ENCODE measurements at places on chromosomes 7 and 10. TPM values are rescaled to one million over a fixed set of nuclear protein-coding genes. Genes with fewer than 3 reads are reported as not detected.
A peak's percentile ranks its signal among the peaks of the same experiment; 100 is the strongest.

DNA sequence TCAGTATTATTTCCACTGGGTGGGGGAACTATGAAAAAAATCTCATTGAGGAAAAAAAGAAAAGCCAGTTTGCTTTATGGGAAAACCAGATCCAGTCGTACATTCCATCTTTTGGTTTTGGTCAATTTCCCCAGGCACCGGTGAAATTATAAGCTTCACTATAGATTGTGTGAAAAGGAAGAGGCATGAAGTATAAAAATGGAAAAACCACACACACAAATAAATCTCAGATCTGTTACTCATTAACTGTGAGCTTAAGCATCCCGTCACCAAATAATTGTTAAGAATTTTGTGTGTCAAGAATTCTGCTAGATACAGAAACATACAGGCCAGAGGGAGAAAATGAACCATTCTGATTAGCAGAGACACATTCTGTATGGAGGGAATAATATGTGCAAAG is 405.5 kb upstream of the CELF2 start:
- DNase-seq = no peak
- H3K27ac ChIP-seq = no peak overlapping the region
- H3K4me3 ChIP-seq = no peak overlapping the region
- H3K36me3 ChIP-seq = no peaks in the 10 kb centered on the region

ACHE gene
- 3.2 TPM for total RNA-seq

SFTPD gene
- total RNA-seq = 2.5 TPM

- no peak for DNase-seq
- H3K36me3 ChIP-seq = no peaks in the 10 kb centered on the region
- peaks cover 12% of the 10 kb centered on the region for H3K4me1 ChIP-seq
These were observed 2.6 kb downstream of the GRIFIN start for GRCh38 chr7:2473496-2474180.

TLX1 gene
- not detected for total RNA-seq

RABGEF1 gene
- 33.4 TPM for total RNA-seq

GRCh38 chr10:118243907-118244306 is 98.2 kb downstream of the FAM204A start:
- DNase-seq = no peak
- no peak overlapping the region for H3K4me3 ChIP-seq
- H3K36me3 ChIP-seq = no peaks in the 10 kb centered on the region
- no peak overlapping the region for H3K27ac ChIP-seq
- no peaks in the 10 kb centered on the region for H3K4me1 ChIP-seq

- no peaks in the 10 kb centered on the region for H3K27me3 ChIP-seq
- DNase-seq = no peak
- no peaks in the 10 kb centered on the region for H3K36me3 ChIP-seq
- H3K4me1 ChIP-seq = no peaks in the 10 kb centered on the region
- H3K27ac ChIP-seq = no peak overlapping the region
- no peak overlapping the region for H3K4me3 ChIP-seq
These were observed 84.2 kb upstream of the CREB5 start for GRCh38 chr7:28328146-28328545.

- H3K36me3 ChIP-seq = peaks cover 14% of the 10 kb centered on the region
- DNase-seq = no peak
- no peaks in the 10 kb centered on the region for H3K4me1 ChIP-seq
- no peaks in the 10 kb centered on the region for H3K27me3 ChIP-seq
- H3K4me3 ChIP-seq = no peak overlapping the region
These were observed 67.7 kb downstream of the TRIM24 start for GRCh38 chr7:138527746-138528223.

CRHR2 gene
- total RNA-seq = under 0.01 TPM

GRCh38 chr7:2468227-2468626 is 8.0 kb downstream of the GRIFIN start:
- H3K27me3 ChIP-seq = no peaks in the 10 kb centered on the region
- no peaks in the 10 kb centered on the region for H3K36me3 ChIP-seq
- H3K27ac ChIP-seq = no peak overlapping the region
- no peaks in the 10 kb centered on the region for H3K4me1 ChIP-seq
- H3K4me3 ChIP-seq = no peak overlapping the region

VIPR2 gene
- 4.6 TPM for total RNA-seq

NUTM2D gene
- total RNA-seq = 2.8 TPM

- no peaks in the 10 kb centered on the region for H3K27me3 ChIP-seq
- no peaks in the 10 kb centered on the region for H3K4me1 ChIP-seq
- no peaks in the 10 kb centered on the region for H3K36me3 ChIP-seq
- no peak overlapping the region for H3K4me3 ChIP-seq
These were observed 123.0 kb upstream of the SGCE start for GRCh38 chr7:94778711-94779459.

- no peak overlapping the region for H3K4me3 ChIP-seq
- no peaks in the 10 kb centered on the region for H3K27me3 ChIP-seq
- H3K27ac ChIP-seq = no peak overlapping the region
- H3K36me3 ChIP-seq = no peaks in the 10 kb centered on the region
- DNase-seq = no peak
These were observed 212.5 kb downstream of the DGKB start for GRCh38 chr7:14690075-14690474.

CTAGE8 gene
- 2.9 TPM for total RNA-seq

GNAT3 gene
- total RNA-seq = not detected

PTN gene
- total RNA-seq = 0.48 TPM

GRCh38 chr10:70786799-70787415 is 1.7 kb upstream of the TBATA start:
- no peaks in the 10 kb centered on the region for H3K36me3 ChIP-seq
- peaks cover 4% of the 10 kb centered on the region for H3K27me3 ChIP-seq
- no peak overlapping the region for H3K27ac ChIP-seq

- no peaks in the 10 kb centered on the region for H3K36me3 ChIP-seq
- no peak overlapping the region for H3K27ac ChIP-seq
- no peak overlapping the region for H3K4me3 ChIP-seq
These were observed 124.4 kb upstream of the STK17A start for GRCh38 chr7:43458330-43459018.

DNA sequence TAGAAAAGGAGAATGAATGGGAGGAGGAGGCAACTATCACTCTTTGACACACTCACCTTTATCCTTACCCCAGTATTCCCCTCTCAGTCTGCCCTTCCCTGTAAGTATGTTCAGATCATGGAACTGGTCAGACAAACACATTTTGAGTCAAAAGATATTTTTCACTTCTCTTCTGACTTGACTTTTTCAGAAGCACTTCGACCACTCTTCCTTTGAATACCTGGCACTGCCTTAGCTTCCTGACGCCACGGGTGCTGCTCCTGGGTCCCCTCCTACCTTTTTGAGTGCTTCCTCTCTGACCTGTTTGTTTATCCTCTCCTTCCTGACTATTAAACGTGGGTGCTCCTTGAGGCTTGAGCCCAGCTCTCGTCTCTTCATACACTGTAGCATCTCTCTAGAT is 19.8 kb upstream of the C10orf67 start:
- no peaks in the 10 kb centered on the region for H3K36me3 ChIP-seq
- no peak for DNase-seq
- no peaks in the 10 kb centered on the region for H3K4me1 ChIP-seq
- no peak overlapping the region for H3K27ac ChIP-seq
- H3K4me3 ChIP-seq = no peak overlapping the region

PAPOLB gene
- total RNA-seq = 0.15 TPM

- no peaks in the 10 kb centered on the region for H3K27me3 ChIP-seq
- H3K4me3 ChIP-seq = no peak overlapping the region
- H3K36me3 ChIP-seq = no peaks in the 10 kb centered on the region
- DNase-seq = no peak
- H3K27ac ChIP-seq = no peak overlapping the region
These were observed 80.3 kb downstream of the EBLN1 start for GRCh38 chr10:22137542-22137941.

- no peaks in the 10 kb centered on the region for H3K27me3 ChIP-seq
- no peak overlapping the region for H3K27ac ChIP-seq
- DNase-seq = no peak
- no peaks in the 10 kb centered on the region for H3K4me1 ChIP-seq
These were observed 30.3 kb upstream of the ATXN7L1 start for GRCh38 chr7:105906695-105907094.

BAMBI gene
- total RNA-seq = 3.4 TPM

DNA sequence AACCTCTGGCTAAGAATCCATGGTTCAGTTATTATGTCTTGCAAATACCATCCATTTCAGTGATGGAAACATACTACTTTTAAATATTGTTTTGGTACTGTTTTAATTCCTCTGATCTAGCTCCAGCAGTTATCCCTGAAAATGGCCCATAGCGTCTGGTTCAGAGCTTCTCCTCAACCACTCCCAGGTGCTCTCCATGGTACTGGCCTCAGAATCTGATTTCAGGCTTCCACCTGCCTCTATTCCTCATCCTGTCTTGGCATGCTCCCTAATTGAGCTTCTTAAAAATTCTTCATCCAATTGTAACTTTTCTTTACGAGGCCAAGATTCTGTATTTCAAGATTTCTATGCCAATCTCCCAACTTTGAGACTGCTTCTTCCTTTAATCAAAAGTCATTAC is 236.3 kb downstream of the HTR7 start:
- H3K27me3 ChIP-seq = no peaks in the 10 kb centered on the region
- no peaks in the 10 kb centered on the region for H3K4me1 ChIP-seq
- no peak overlapping the region for H3K27ac ChIP-seq

DNA sequence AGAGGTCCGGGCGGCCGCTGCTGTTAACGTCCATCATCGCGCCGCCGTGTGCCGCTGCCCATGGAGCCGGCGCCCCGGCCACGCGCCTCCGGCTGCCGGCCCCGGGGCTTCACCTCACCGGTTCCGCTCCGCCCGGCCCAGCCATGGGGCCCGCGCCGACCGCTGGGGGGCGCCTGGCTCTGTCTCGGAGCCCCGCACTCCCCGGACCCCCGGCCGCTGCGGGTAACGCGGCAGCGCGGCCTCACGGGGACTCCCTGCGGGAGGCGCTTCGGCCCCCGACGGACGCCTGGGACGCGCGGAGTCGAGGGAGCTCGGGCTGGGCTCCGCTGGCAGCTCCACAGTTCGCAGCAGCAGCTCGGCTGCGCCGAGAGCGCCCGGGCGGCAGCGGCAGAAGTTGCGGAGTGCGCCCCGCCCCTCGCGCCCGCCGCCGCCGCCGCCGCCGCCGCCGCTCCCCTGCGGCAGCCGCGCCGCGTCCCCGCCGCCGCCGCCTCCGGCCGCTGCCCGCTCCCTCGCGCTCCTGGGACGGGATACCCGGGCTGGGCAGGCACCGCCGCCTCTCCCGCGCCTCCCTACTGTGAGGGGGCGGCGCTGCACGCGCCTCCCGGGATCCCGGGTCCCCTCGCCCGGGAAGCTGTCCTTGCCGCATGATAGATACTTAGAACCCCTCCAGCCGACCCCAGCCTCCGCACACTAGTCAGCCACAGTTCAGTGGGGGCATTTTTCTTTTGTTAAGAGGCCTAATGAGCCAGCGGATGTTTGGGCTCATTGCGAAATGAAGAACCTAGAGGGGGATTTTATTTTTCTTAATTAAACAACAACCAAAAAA is at the start of gene HTR7:
Gene HTR7, minus strand, starts transcription at position 405 of the 826 bp plus-strand sequence. Its CDS starts 368 bp downstream, at position 37.
- H3K4me1 ChIP-seq = no peaks in the 10 kb centered on the region
- no peak for DNase-seq
- H3K27ac ChIP-seq = peak within 1 kb of the TSS; percentile 66
- H3K36me3 ChIP-seq = no peaks in the 10 kb centered on the region
- H3K4me3 ChIP-seq = peak within 1 kb of the TSS; percentile 76

DNA sequence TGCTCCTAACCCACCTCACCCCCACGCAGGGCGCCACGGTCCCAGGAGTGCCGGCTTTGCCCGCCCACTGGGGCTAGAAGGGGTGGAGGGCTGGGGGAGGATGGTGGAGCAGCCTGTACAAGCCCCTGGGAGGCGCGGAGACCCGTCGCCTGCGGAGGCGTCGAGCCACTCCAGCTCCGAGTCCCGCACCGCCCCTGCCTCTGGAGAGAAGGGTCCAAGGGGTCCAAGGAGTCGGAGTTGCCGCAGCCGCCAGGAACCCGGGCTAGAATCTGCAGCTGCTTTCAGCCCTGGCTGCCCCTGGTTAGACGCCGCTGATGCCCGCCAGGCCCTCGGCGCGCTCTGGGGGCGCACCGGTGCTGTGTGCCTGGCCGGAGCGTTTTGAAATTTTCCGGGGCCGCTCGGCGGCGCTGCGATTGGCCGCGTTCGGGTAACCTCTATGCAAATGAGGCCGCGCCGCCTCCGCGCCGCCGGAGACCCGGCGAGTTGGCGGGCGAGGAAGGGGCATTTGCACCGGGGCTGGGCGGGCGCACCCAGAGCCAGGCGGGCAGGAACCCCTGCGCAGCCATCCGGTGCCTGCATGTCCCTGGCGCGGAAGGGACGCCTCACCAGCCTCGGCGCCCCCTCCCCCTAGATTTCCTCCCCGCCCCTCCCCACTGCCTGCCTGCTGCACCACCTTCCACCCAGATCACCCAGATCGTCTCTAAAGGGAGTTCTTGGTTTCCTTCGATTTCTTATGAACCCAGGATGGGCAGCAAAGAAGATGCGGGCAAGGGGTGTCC is at the start of gene HMX2:
Gene HMX2, plus strand, starts transcription at position 502 of the 779 bp plus-strand sequence. Its CDS starts 243 bp downstream, at position 745.
- no peak within 1 kb of the TSS for H3K27ac ChIP-seq
- H3K4me1 ChIP-seq = peaks cover 40% of the 10 kb centered on the region
- peaks cover 100% of the 10 kb centered on the region for H3K27me3 ChIP-seq
- peak within 1 kb of the TSS; percentile 48 for H3K4me3 ChIP-seq
- no peak for DNase-seq

DNA sequence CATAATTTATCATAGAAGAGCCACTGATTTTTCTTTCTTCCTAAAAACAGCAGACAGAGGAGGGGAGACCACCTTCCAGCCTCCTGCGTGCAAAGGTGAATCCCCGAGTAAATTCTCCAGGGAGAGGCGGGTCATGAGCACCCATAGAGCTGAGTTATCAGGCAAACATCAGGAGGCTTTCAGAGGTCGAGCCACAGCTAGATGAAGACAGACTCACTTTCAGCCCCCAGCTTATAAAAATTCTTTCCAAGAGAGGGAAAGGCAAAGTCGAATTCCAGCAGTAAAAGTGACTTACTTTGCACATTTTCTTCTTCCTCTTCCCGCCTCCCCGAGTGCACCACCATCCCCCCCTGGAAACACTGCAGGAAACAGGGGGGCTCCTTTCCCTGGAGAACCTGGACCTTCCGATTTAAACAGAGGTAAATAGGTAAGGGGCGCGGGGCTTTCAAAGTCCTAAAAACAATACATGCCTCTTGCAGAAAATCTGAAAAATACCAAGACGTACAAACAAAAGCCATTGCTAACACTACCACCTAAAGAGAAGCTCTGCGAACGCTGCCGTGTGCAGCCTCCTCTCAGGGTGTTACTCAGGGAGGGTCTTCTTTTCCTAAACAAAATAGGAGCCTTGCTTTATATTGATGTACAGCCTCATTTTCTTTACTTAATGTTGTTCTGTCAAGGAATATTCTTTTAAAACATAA is 163.8 kb downstream of the SVIL start:
- H3K4me3 ChIP-seq = no peak overlapping the region
- no peaks in the 10 kb centered on the region for H3K4me1 ChIP-seq
- no peak for DNase-seq
- no peaks in the 10 kb centered on the region for H3K36me3 ChIP-seq

PCLO gene
- 5.3 TPM for total RNA-seq

Measured in breast epithelium (tissue), 4 donors.